SK-MEL-5 (cell line): ENCODE measurements at places on chromosomes 2 and 18.

- DNase-seq = no peak
These were observed 192.9 kb downstream of the INHBB start for GRCh38 chr2:120538691-120539423.

- DNase-seq = no peak
These were observed 118.1 kb upstream of the MGAT5 start for GRCh38 chr2:134135793-134136192.

GRCh38 chr2:145206496-145207281 is 686.8 kb upstream of the ZEB2 start:
- DNase-seq = no peak

DNA sequence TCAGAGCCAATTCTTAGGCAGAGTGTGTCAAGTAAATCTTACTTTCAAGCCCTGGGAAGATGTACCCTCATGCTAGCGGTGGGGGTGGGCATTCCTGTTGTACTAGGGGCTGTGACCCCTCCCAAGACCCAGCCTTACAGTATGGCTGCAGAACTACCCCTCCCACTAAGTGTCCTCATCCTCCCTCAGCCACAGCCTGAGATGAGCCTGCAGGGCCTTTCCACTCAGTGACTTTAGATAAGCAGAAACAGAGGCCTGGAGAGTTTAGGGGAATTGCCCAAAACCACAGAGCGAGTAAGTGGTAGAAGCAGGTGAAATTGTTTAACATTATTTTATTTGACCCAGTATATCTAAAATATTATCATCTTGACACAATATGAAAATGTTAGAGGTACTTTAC is 36.6 kb downstream of the TTC32 start:
- DNase-seq = no peak

DNA sequence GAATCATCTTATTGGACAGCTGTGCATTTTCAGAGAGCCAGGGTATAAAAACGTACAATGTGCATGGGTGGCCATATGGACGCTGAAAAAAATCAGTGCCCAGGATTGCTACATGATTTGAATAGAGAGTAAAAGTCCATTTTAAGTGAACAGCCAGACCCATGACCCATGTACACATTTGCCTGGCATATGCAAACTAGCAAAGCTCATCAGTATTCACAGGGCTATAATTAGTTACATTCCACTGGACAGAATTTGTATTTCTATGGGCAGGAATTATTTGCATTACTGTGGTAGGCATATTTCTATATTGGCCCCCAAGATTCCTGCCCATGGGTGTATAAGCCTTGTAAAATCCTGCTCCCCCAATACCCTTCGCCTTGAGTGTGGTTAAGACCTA is 78.8 kb downstream of the PTH2R start:
- no peak for DNase-seq

DNA sequence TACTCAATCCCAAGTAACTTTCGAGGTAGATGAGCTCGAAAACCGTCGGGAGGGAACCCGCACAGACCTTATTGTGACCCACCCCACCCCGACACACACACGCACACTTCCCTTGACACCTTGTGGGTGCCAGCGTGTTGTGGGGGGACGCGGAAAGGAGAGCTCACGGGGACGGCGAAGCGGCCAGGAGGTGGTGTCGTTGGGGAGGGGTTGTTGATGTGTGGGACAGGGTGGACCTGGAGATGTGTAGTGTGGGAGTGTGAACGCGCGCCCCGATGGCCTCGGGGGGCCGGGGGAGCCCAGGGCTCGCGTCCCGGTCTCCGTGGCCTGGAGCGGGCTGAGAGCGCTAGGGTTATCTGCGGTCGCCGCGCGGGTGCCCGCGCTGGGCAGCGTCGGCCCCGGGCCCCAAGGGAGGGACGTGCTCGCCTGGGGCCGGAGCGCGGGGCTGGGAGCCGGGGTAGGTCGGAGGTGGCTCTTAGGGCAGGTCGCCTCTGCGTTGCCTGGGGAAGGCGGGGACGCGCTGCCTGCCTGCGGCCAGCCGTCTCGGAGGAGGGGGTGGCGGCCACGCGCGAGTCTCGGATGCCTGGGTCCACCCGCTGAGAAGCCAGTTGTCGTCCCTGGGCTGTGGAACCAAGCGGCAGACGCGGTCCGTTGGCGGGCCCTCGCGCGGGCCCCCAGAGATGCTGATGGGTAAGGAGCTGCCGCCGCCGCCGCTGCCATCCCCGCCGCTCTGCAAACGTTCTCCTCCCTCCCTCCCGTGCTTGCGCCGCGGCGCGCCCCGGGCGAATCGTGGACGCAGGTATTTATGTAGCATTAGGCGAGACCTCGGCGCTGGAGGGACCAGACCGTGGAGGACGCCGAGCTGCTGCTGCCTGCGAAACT is 1.6 kb downstream of the KLHL29 start:
- no peak for DNase-seq

GRCh38 chr2:98917031-98917471 is 19.0 kb downstream of the CRACDL start:
- peak; percentile 4 for DNase-seq

GRCh38 chr2:219171231-219171651 is 1.4 kb upstream of the SLC23A3 start:
- DNase-seq = peak; percentile 97

- DNase-seq = no peak
These were observed 23.3 kb downstream of the MFF start for GRCh38 chr2:227348324-227348723.

DNA sequence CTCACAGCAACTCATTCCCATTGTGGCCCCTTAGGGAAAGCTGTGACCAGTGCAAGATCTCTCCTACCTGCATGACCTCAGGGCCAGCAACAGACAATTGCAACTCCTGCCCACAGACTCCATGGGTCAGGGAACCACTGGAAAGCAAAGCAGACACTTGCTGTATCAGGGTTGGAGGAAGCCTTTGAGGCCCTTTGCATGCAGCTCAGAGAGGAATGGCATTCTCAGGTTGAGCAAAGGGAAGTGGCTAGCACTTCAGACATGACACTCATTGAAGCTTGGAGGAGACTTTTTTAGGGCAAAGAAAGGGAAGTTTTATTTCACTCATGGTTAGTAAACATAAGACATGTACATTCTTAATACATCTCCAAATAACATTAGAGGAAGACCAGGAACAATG is 22.1 kb downstream of the IL1F10 start:
- DNase-seq = no peak

- DNase-seq = no peak
These were observed 21.6 kb downstream of the TNS1 start for GRCh38 chr2:217981084-217981730.

DNA sequence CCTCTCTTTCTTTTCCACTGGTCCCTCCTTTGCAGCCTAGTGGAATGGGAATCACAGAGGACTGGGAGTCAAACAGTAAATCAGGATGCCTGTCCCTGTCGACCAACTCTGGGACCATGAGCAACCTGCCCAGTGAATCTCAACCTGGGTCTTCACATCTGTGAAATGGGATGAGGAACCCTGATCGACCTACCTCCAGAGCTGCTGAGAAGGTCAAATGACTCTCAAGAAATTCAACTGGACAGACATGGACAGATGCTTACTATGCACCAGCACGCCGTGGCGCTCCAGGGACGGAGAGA is 73.3 kb upstream of the TAF1B start:
- no peak for DNase-seq

- DNase-seq = peak; percentile 76
These were observed 5.1 kb downstream of the FIGLA start for GRCh38 chr2:70785137-70785911.

DNA sequence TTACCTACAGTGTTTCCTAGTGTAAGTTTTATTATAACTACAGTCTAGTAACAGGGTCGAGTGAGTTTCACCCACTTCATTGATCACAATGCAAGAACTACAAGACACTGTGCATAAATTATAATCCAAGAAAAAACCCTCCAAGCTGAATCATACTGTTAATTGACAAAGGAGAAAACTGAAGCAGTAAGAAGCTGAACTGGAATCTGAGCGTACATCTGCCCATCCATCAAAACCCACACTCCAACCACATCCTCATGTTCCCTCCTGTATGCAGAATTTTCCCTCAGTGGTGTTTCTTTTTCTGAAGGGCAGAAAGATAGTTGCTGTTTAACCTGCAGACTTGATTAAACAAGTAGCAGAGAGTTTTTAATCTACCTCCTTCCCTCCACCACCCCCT is 49.5 kb upstream of the KIDINS220 start:
- no peak for DNase-seq
